ENCODE measurements at places on chromosomes 12 and 14. TPM values are rescaled to one million over a fixed set of nuclear protein-coding genes. Genes with fewer than 3 reads are reported as not detected.
A peak's percentile ranks its signal among the peaks of the same experiment; 100 is the strongest.

POTEG gene
- total RNA-seq = not detected

GRCh38 chr12:132423820-132424645, 65.9 kb upstream of the FBRSL1 start:
- no peak for DNase-seq

DCTN2 gene
- 109 TPM for total RNA-seq

- no peak for DNase-seq
These were observed 36.1 kb upstream of the PRB2 start for GRCh38 chr12:11431486-11431885.

GRCh38 chr14:80206351-80207080, 4.8 kb downstream of the DIO2 start:
- no peak for DNase-seq

ATL1 gene
- 2.2 TPM for total RNA-seq

- DNase-seq = no peak
These were observed 168.3 kb downstream of the CACNA1C start for GRCh38 chr12:2221030-2221621.

- no peak for DNase-seq
These were observed 33.3 kb downstream of the KCTD10 start for GRCh38 chr12:109443794-109444193.

- DNase-seq = no peak
These were observed 111.4 kb downstream of the EPS8 start for GRCh38 chr12:15677726-15678201.

- no peak for DNase-seq
These were observed 884.3 kb downstream of the GALC start for GRCh38 chr14:87108726-87109125.

TSHR gene
- not detected for total RNA-seq

EIF5 gene
- 175 TPM for total RNA-seq

DNA sequence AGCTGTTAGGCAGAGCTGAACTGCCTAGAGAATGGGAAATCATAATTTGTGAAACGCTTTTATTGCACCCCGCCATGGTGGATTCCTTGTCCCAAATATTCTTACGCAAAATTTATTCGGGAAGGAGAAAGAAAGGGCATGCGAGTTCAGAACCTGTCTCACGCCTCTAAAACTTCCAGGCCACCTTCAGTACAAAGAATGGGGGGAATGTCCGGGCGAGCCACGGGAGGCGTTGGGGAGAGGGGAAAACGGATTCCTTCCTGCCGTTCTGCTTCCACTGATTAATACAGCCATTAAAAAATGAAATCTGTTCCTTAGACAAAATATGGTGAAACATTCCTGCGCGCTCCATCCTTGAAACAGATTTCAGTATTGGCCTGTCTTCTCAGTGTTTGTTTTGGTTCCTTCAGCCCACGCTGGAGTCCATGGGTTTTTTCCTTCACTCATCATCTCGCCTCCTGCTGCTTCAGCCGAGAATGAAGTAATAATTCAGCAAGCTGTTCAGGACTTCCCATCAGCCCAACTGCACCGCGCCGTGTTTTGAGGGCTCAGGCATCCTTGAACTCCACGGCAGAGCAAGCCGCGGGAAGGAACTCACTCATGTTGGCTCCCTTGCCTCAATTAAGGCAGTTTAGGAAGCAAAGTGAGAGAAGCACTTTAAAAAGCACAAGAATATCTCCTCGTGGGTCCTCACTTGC, 47.7 kb upstream of the CDKN3 start:
- DNase-seq = peak; percentile 74

Measured in right atrium auricular region (tissue), 2 donors.